Cortex of kidney (tissue), 1 donor: ENCODE measurements at places on chromosomes 1 and 21.

GRCh38 chr1:59276439-59276851 is 20.4 kb upstream of the FGGY start:
- DNase-seq: no peak

DNA sequence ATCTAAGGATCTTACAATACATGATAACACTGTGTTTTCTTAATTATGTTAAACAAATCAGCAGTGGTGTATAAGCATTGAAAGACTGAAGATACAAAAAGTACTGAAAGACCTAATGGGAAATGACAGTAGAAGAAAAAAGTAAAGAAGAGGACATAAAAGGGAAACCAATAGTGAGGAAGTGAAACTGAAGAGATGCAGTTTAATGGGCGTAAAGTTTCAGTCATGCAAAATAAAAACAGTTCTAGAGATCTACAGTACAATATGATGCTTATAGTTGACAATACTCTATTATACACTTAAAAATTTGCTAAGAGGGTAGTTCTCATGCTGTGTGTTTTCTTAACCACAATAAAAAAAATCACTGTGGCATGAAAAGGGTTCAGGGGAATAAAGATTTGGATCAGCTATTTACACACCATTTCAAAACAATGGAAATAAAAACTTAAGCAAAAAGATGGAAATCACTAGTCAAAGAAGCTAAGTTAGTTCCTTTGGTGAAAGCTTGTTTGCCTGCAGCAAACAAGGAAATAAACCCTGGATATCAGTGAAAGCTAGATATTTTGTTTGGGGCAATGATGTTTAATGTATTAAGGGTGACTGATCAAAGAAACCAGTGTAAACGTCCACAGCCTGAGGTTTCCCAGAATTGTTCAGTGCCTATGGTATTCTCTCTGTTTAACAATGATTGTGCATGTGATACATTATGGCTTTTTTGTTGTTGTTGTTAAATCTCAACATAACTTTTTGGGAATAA is 1160.8 kb upstream of the ADGRL2 start:
- no peak for DNase-seq

DNA sequence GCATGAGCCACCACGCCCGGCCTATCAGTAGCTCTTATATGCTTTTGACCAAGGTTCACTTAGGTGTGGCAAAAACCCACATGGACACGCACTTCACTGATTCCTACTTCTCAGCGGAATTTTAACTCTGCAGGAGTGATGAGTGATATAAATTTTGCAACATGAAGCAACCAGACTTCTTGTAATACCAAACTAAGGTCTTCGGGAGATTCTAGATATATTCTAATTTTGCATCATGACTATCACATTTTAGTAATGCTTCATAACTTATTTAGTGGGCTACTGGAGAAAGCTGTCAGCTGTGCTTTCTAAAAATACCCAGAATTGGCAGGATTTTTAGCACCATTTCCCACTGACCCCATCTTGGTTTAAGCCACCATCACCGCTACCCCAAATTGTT is 27.8 kb downstream of the RHCE start:
- no peak for DNase-seq

DNA sequence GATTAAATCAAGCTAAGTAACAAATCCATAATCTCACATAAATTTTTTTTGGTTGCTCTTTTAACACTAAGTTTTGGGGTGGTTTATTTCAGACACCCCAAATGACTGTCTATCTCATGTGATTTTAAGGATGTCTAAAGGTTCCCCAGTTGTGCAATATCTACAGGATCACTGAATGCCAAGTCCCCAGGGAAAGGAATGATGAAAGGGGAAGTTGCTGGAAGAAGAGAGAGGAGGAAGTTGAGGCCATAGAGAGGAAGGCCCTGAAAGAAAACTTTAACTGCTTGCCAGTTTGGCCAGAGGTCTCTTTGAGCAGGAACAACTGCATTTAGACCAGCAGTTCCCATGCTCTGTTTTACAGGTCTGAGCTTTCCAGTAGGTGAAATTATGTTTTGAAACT is 27.5 kb upstream of the SLC19A2 start:
- DNase-seq: no peak

DNA sequence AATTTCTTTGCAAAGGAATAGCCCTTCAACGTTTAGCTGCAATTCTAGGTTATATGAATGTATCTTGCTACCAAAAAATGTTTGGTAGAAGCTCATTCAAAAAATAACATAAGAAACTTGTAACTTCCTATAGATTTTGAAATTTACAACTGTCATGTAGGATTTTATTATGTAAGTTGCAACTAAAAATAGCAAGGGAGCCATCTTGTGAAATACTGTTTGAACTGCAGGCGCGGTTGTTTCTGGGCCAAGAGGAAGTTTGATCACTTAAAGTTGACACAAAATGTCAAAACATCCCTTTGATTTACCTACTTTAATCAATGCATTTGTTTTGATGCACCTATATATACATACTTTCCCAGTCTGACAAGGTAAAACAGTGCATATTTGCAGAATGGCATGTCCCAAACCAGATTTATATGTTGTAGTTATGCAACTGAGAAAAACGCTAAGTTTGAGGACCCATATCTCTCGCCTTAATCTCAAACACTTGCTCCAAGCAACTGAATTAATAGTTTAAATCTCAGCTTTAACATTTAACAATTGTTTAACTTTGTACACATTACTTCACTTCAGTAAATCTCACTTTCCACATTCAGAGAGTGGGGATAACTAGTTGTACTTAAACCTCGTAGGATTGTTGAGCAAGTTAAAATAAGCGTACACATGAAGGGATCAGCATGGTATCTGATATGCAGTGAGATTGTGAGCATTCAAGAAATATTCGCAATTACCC is 63.9 kb downstream of the KCNK2 start:
- DNase-seq: no peak

DNA sequence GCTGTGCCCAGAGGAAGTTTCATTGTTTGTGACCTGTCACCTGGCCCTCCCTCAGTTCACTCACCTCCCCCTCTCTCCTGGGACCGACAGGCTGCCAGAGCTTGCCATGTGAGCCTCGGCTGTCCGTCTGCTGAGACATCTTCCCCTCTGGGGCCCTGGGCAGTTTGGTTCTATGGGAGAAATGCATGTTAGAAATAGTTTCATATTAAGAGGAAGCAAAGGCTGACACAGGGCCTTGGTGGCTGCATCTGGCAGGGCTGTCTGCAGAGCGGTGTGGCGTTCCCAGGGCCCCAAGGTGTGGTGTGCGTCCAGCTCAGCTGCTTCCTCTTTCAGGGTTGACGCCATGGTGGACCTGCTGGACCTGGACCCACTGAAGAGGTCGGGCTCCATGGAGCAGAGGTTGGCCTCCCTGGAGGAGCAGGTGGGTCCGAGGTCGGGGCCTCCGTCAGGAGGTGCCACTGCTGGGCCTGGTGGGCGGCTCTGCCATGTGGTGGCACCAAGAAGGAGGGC is 31.9 kb upstream of the LRRC3 start:
- DNase-seq: no peak
